ENCODE measurements at places on chromosomes 1 and 21.

DNA sequence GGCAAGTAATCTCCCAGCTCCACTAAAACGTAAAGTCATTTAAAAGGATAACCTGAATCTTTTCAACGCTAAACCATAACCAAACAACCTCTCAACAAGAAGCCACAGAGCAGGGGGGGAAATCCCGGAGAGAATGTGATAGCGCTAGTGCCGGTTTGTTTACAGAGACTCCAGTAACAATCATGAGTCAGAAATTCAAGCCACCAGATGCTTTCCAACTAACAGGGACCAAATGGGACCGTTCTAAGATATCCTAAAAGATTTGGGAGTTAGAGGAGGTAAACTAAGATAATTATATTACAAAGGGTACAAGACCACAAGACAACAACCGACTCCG is 825 bp downstream of the DCAF8 start:
- DNase-seq = peak; percentile 72

DNA sequence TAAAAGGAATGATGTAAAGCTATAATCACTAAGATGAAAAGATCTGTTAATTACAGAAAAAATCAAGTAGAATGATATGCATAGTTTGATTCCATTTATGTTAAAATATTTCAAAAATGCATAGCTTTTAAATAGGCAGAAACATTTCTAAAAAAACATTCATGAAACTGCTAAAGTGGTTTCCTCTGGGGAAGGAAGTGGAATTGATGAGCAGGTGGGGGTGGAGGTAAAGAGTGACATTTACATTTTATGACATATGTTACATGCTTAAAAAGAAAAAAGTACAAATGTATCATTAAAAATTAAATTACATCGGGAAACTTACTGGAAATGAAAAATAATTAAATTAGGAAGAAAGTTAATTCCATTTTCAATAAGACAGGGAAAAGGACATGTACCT is 42.8 kb upstream of the JAK1 start:
- DNase-seq = no peak

DNA sequence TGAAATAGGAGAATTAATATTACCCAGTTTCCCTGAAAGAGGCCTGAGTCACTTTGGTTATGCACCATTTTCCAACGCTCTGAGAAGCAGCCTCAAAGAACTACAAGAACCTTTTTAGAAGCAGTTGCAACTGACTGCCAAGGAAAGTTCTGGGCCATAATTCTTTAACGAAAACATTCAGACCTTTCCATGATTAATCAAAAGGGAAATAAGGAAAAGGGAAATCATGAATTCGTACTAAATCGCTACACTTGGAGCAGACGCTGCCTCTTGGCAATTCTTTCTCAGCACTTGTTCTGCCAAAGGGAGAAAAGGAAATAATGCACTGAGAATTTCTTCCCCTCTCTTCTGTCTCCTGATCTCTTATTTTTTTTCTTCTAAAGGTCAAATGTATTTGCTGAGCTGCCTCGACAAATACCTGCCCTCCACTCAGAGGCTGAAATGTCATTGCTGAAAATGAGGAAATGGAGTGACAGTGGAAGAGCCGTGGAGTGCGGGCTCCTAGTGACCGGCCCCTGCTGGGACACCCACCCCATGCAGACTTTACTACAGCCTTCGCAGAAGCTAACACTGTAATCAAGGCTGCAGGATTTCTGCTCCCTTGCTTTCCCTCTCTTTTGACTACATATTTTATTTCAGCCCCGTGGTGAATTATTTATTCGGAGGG is 67.9 kb upstream of the GALNT2 start:
- DNase-seq = no peak

GRCh38 chr1:31625561-31626222 is 8.2 kb downstream of the HCRTR1 start:
- no peak for DNase-seq

DNA sequence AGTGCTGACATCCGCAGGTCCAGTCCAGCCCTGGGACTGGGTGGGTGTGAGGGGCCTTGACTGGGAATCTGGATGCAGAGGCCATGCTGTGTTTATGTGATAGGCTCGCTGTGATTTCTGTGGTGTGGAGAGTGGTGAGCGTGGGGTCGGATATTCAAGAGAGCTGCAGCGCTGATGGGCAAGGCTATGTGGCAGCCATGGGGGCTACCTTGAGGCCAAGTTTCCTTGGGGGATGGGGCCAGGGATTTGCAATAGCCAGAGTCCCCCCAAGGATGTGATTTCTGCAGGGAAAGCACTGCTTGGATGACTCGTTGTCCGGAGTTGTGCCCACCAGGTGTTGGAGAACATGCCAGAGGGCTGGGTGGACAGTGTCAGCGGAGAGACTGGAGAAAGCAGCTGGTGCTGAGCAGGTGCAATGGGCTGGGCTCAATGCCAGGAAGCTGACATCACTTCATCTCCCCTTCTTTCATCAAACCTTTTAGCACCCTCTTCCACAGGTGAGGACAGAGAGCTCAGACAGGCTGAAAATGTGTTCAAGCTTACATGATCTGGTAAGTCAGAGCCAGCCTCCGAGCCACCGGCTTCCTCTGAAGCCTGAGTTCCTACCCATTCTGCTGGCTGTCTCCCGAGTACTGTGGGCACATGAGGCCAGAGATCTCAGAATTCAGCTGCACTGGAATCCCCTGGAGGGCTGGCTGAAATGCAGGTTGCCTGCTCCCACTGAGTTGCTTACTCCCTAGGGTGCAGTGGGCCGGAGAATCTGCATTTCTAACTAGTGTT is 132.9 kb downstream of the RHOU start:
- DNase-seq = peak; percentile 89

Data from NCI-H2081 (cell line).